Breast epithelium (tissue), 4 donors: ENCODE measurements at places on chromosomes 6 and 20.

GRCh38 chr6:124888581-124889371, 73.5 kb upstream of the RNF217 start:
- no peaks in the 10 kb centered on the region for H3K36me3 ChIP-seq
- no peak overlapping the region for H3K4me3 ChIP-seq
- H3K27me3 ChIP-seq, result no peaks in the 10 kb centered on the region
- H3K4me1 ChIP-seq, result no peaks in the 10 kb centered on the region
- no peak for DNase-seq
- no peak overlapping the region for H3K27ac ChIP-seq

DNA sequence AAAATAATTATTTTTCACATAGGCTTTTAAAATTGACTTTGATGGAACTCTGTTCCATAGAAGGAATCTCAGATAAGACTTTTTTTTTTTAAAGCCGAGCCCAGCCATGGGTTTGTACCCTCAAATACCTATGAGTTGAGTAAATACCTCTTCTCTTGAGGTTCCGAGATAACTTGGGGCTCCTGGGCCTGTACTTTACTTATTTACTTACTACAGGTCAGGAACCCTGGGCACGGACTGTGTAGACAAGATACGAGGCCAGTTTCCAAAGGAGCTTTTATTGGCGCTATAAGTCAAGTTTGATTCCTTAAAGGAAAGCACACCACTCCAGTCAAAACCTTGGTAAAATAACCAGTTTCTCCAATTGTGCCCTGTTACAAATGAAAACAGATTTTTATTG, 7.5 kb downstream of the AFG1L start:
- no peaks in the 10 kb centered on the region for H3K4me1 ChIP-seq
- no peak overlapping the region for H3K27ac ChIP-seq
- no peaks in the 10 kb centered on the region for H3K36me3 ChIP-seq

DNA sequence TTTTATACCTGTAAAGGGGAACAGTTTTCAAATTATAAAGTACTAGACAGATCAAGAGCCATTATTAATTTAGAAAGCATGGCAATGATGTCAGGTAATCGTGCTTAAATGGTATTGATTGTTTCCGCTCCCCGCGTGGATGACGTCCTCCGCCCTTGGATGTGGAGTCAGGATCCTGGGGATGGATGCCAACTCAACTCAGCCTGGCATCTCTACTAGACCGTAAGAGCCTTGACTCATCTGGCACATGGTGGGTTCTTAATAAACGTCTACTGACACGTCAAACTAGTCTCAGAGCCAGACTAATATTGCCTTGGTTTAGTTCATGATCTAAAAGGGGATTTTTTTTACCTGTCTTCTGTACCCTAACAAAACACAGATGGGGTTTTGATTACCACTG, 80.2 kb downstream of the LRFN2 start:
- no peaks in the 10 kb centered on the region for H3K4me1 ChIP-seq
- no peak overlapping the region for H3K27ac ChIP-seq
- no peak for DNase-seq
- H3K27me3 ChIP-seq, result no peaks in the 10 kb centered on the region
- no peaks in the 10 kb centered on the region for H3K36me3 ChIP-seq

- H3K27me3 ChIP-seq, result no peaks in the 10 kb centered on the region
- H3K4me1 ChIP-seq, result peaks cover 5% of the 10 kb centered on the region
- no peak for DNase-seq
- peak overlapping the region; percentile 89 for H3K27ac ChIP-seq
- no peaks in the 10 kb centered on the region for H3K36me3 ChIP-seq
These were observed 2.0 kb upstream of the ACTL10 start for GRCh38 chr20:33664762-33665144.

DNA sequence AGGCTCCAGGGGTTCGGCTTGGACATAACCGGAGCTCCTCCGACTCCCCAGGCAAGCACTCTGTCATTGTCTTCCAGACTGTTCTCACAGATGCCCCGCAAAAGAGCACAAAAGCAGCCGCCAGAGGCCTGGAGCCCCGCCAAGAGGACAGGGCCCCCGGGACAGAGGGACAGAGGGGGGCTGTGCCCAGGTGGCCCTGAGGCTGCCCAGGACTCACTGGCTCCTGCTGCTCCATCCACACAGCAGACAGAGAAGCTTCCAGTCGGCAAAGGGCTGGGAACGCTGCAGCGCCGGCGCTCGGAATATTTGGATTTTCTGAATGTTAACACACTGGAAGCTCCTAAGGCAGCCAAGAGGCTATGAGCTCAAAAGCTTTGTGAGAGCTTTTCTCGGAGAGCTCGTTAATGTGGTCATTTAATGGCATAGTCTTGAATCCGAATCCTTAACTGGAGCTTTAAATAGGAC, 68.0 kb upstream of the QKI start:
- no peaks in the 10 kb centered on the region for H3K4me1 ChIP-seq
- no peak for DNase-seq
- H3K36me3 ChIP-seq, result no peaks in the 10 kb centered on the region
- H3K4me3 ChIP-seq, result no peak overlapping the region

GRCh38 chr20:62760471-62760855, 35.8 kb upstream of the MRGBP start:
- no peak overlapping the region for H3K4me3 ChIP-seq
- peak overlapping the region; percentile 40 for H3K27ac ChIP-seq
- no peaks in the 10 kb centered on the region for H3K4me1 ChIP-seq
- no peaks in the 10 kb centered on the region for H3K36me3 ChIP-seq
- peaks cover 6% of the 10 kb centered on the region for H3K27me3 ChIP-seq

DNA sequence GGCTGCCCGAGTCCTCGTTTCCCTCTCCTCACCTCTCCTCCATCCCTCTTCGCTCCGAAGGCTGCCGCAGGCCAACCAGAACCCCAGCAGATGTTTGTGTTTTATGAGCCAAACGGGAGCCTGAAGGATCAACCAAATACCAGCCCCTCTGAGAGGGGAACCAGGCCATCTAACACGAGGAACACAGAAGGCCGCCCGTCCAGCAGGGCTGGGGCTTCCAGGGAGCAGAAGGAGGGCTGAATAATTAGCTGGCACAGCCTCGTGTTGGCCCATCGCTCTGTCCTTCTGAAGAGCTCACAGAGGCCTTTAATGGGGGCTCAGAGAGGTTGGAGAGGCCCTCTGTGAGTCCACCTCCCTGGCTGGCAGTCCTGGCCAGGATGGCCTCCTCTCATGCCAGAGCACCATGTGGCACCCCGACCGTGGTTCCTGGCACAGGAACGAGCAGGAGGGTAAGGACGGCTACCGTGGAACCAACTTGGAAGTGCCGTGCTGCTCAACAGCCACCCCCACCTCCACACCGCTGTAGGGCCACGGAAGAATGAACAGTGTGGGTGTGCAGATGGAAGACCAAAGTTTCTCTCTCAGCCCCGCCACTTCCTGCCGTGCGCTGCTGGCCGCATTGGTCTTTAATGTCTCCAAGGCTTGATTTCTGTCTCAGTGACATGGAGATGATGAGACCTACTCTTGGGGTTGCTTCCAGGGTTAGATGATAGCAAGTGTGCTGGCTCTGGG, 155.2 kb downstream of the SCML4 start:
- H3K4me3 ChIP-seq, result no peak overlapping the region
- H3K27me3 ChIP-seq, result no peaks in the 10 kb centered on the region
- H3K36me3 ChIP-seq, result no peaks in the 10 kb centered on the region
- no peaks in the 10 kb centered on the region for H3K4me1 ChIP-seq
- H3K27ac ChIP-seq, result no peak overlapping the region
- DNase-seq, result no peak

- peak; percentile 59 for DNase-seq
- H3K27me3 ChIP-seq, result peaks cover 60% of the 10 kb centered on the region
- H3K36me3 ChIP-seq, result no peaks in the 10 kb centered on the region
- H3K4me1 ChIP-seq, result no peaks in the 10 kb centered on the region
- peak within 1 kb of the TSS; percentile 61 for H3K4me3 ChIP-seq
- H3K27ac ChIP-seq, result peak within 1 kb of the TSS; percentile 52
These were observed at the start of gene FOXQ1 for GRCh38 chr6:1311400-1312202. Gene FOXQ1, plus strand, starts transcription at chr6:1312098. Its CDS starts 607 bp downstream, at chr6:1312705.

DNA sequence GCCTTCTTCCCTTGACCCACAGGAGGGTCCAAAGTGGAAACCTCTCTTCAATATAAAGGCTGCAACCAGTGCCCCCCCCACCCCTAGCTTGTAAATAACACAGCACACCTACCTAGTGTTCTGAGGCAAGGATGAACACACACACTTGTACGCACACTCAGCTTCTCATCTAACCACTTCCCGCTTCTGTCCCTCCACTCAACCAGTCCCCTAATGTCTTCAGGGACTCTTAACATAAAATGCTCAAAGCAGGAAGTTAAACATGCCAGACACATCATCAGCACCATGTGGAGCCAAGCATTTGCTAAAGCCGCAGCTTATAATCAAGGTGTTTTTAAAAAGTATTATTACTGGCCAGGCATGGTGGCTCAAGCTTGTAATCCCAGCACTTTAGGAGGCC, 35.3 kb downstream of the FOXQ1 start:
- no peak for DNase-seq
- no peak overlapping the region for H3K27ac ChIP-seq
- no peaks in the 10 kb centered on the region for H3K4me1 ChIP-seq

DNA sequence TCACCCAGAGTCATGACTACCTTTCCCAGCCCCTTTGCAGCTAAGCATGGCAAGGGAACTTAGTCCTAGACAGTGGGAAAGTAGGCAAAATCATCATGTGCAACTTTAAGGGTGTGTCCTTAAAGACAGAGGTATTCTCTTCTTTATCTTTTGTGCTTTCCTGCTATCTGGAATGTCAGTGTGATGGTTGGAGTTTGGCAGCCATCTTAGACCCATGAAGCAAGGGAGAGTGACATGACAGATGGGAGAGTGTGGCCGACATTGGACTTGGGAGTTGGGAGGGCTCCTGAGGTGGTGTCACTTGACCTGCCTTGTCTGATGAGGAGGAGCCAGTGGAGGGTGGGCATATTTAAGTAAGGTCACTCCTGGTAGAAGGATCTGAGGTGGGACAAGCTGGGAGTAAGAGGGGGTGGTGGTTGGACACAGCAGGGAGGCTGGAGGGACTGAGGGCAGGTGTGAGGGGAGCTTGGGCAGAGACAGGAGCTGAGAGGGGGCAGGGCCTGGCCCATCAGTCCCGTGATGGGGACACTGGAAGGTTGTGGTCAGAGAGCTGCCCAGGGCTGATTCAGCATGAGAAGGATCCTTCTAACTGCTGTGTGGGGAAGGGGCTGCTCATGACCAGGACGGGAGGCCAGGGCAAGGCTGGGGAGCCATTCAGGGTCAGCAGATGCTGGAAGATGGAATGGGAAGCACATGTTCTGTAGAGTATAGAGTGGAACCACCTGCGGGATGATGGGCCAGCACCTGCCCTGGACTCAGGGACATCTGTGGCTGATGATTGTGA, 29.5 kb upstream of the SULF2 start:
- DNase-seq, result no peak
- no peaks in the 10 kb centered on the region for H3K4me1 ChIP-seq
- H3K4me3 ChIP-seq, result no peak overlapping the region
- H3K27ac ChIP-seq, result no peak overlapping the region

DNA sequence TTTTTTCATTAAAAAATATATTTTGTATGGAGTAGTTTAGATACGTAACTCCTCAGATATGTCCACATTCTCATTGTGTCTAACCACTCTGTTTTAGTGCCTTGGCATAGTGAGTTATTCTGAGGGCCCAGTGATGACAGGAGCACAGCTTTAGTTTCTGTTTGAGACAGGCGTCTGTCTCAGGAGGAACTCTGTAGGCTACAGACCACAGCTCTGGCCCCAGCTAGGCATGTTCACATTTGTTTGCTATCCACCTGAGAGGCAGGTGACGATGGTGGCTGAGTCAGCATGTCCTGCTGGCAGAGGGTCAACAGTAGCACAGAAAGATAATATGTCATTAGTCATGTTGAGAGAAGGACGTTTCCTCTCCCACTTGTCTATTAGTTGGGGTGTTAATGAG, 16.3 kb downstream of the LRRC1 start:
- H3K4me3 ChIP-seq, result no peak overlapping the region
- peak overlapping the region; percentile 68 for H3K27ac ChIP-seq

DNA sequence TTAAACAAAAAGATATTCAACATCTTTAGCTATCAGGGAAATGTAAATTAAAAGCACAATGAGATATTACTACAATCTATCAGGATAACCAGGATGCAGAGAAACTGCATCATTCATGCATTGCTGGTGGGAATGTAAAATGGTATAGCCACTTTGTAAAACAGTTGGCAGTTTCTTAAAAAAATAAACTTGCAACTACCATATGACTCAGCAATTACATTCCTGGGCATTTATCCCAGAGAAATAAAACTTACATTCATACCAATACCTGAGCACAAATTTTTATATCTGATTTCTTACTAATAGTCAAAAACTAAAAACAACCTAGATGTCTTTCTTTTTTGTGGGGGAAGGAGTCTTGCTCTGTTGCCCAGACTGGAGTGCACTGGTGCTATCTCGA, 190.3 kb upstream of the TAB2 start:
- no peaks in the 10 kb centered on the region for H3K36me3 ChIP-seq
- no peaks in the 10 kb centered on the region for H3K4me1 ChIP-seq
- no peak overlapping the region for H3K27ac ChIP-seq
- no peak overlapping the region for H3K4me3 ChIP-seq
- H3K27me3 ChIP-seq, result no peaks in the 10 kb centered on the region

GRCh38 chr6:41054511-41054910, 1.5 kb downstream of the APOBEC2 start:
- DNase-seq, result no peak
- H3K27me3 ChIP-seq, result no peaks in the 10 kb centered on the region
- H3K36me3 ChIP-seq, result no peaks in the 10 kb centered on the region
- H3K4me3 ChIP-seq, result no peak overlapping the region
- no peaks in the 10 kb centered on the region for H3K4me1 ChIP-seq

DNA sequence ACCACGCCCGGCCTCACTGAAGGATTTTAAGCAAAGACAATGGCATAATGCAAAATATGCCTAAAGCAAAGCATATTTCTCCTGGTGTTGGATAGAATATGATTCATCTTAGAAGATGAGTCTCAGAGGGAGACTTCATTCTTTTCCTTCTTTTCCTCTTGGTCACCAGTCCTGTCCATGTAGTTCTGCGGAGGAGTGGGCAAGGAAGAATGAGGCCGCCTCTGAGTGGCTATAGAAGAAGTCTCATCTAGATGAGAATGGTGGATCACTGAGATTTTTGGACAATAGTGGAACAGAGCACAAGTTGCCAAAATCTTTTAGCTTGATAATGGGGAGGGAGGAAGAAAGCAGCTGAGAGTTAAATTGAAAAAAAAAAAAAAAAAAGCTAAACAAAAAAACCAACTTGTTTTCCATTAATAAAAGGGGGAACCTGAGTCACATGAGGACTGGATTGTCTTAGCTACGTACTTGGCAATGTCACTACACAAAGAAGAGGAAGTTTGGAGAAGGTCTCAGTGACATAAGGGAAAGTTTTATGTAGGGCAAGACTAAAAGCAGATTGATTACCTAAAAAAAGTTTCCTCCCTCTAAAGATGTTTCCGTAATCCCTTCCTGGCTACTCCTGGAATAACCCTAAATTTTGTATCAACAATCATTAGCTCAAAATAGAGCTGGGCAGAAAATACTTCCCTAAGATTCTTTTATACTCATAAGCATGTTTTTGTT, 6.0 kb downstream of the CD83 start:
- H3K27ac ChIP-seq, result no peak overlapping the region
- H3K4me1 ChIP-seq, result no peaks in the 10 kb centered on the region
- H3K27me3 ChIP-seq, result no peaks in the 10 kb centered on the region
- no peaks in the 10 kb centered on the region for H3K36me3 ChIP-seq

DNA sequence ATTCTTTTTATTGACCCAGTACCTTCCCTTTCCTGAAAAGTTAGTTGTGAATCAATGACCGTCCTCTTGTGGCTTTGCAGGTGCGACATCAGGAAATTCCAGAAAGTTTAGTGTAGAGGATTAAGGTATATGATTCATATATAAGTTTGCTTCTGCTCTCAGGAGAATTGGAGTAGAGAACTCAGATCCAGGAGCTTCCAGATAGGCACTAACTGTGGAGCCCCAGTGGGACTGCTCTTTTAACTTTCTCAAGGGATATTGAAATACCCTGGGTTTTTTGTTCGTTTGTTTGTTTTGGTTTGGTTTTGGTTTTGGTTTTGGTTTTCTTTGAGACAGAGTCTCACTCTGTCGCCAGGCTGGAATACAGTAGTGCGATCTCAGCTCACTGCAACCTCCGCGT, 9.5 kb downstream of the TAAR2 start:
- H3K4me1 ChIP-seq, result no peaks in the 10 kb centered on the region
- H3K4me3 ChIP-seq, result no peak overlapping the region
- H3K27ac ChIP-seq, result no peak overlapping the region
- DNase-seq, result no peak
